Smooth muscle cell of the coronary artery (primary cell): ENCODE measurements at places on chromosomes 5 and 9. TPM values are rescaled to one million over a fixed set of nuclear protein-coding genes. Genes with fewer than 3 reads are reported as not detected.

Gene NREP
- total RNA-seq: 36.0 and 39.4 TPM in 2 replicates

Gene LHX3
- not detected in 2 replicates for total RNA-seq

Gene FNIP1
- 32.5 and 36.5 TPM in 2 replicates for total RNA-seq

Gene HTR1A
- total RNA-seq: not detected in 2 replicates

Gene NXNL2
- 0.23 and 0.45 TPM in 2 replicates for total RNA-seq

Gene COL5A1
- total RNA-seq: 82.4 and 223 TPM in 2 replicates

Gene NKD2
- 0.70 and 12.5 TPM in 2 replicates for total RNA-seq

Gene KCNN2
- not detected in 2 replicates for total RNA-seq

Gene ARPC5L
- total RNA-seq: 9.6 and 15.6 TPM in 2 replicates

Gene CCL21
- not detected in 2 replicates for total RNA-seq

Gene CDHR2
- total RNA-seq: 1.1 TPM in 1 of 2 replicates, not detected in the other

Gene N4BP3
- 0.08 and 0.35 TPM in 2 replicates for total RNA-seq

Gene SHISAL2B
- total RNA-seq: not detected in 2 replicates

Gene KCNIP1
- total RNA-seq: not detected in 2 replicates

Gene CDC25C
- 2.3 TPM in 1 of 2 replicates, not detected in the other for total RNA-seq

Gene ERMP1
- total RNA-seq: 9.5 and 11.2 TPM in 2 replicates

Gene CENPP
- total RNA-seq: 0.47 and 1.6 TPM in 2 replicates

Gene AFAP1L1
- total RNA-seq: 5.6 and 7.4 TPM in 2 replicates

Gene TLX3
- not detected in 2 replicates for total RNA-seq
